ENCODE measurements at places on chromosomes 7 and 10. TPM values are rescaled to one million over a fixed set of nuclear protein-coding genes. Genes with fewer than 3 reads are reported as not detected.
A peak's percentile ranks its signal among the peaks of the same experiment; 100 is the strongest.

Gene DUSP5
- total RNA-seq = 26.1 TPM

Gene PNLIPRP2
- total RNA-seq = not detected

Gene SPDYE11
- total RNA-seq = not detected

DNA sequence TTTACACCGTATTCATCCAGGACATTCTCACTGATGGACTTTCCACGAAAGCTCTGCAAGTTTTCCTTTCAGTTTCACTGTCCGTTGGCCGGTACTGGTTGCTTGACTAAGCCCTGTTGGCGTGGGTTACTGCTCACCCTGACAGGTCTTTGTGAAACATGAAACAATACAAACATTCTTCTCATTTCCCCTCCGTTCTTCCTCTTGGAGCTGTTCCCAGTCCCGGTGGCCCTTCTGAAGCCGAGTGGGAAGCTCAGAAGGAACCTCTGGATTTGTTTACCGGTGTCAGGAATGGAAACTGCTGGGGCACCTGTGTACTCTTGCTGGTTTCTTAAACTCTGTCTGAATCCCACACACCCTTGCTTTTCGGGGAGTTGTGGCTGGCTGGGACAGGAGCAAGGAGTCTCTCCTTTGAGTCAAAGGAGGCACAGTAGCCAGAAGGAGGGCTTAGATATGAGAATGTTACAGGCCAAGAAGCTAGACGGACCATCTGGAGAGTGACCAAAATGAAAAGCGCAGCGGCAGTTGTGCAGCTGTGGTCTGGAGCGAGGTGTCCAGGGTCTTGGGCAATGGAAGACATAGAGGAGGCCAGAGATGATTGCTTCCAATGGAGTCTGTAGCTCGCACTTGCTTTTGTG is 45.7 kb downstream of the LYZL2 start:
- H3K4me3 ChIP-seq = peak overlapping the region; percentile 67
- peak overlapping the region; percentile 31 for H3K27ac ChIP-seq
- no peaks in the 10 kb centered on the region for H3K27me3 ChIP-seq
- H3K4me1 ChIP-seq = peaks cover 49% of the 10 kb centered on the region

- no peaks in the 10 kb centered on the region for H3K4me1 ChIP-seq
- peaks cover 57% of the 10 kb centered on the region for H3K36me3 ChIP-seq
- no peak overlapping the region for H3K27ac ChIP-seq
- no peak overlapping the region for H3K4me3 ChIP-seq
- no peak for DNase-seq
- H3K27me3 ChIP-seq = no peaks in the 10 kb centered on the region
Observed at GRCh38 chr7:67105377-67105776, 108.7 kb downstream of the TYW1 start.

- no peaks in the 10 kb centered on the region for H3K4me1 ChIP-seq
- H3K27me3 ChIP-seq = no peaks in the 10 kb centered on the region
- no peak overlapping the region for H3K27ac ChIP-seq
- H3K4me3 ChIP-seq = no peak overlapping the region
- DNase-seq = no peak
Observed at GRCh38 chr10:63767138-63767801, 246.1 kb downstream of the REEP3 start.

DNA sequence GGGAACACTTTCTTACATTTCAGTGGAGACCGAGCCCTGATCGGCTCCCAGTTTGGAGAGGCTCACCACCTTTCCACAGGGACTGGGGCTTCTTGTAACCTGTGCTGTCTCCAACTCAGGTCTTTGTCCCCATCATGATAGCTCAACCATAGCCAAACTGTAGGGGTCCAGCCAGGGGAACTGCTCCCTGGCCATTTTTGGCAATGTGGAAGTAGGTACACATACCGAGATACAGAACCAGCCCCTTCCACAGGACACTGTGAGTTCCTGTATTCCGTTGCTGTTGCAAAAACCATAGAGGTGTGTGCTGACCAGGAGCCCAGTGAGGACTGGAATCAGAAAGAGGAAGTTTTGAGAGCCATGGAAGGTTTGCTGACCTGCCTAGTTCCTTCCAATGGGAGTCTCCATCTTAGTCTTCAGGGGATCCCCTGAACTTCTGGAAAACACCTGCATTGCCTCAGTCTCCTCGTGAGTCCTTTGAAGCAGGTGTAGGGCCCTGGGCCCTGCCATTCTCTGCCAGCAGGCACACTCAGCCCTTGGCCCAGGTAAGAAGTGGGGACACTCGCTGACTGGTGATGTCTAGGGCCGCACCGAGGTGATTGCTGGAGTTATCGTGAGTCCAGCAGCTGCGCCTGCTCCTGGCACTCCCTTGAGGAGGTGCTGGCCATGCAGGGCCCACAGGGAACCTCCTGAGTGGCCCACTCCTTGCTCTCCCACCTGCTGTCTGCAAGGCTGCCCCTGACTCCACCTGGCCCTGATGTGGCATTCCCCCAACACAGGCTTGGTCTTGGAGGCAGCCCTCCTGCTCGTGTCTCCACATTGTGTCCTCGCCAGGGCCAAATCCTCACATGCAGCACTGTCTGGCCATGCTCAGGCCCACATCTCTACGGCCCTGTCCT is 11.2 kb downstream of the WDFY4 start:
- peaks cover 98% of the 10 kb centered on the region for H3K4me1 ChIP-seq
- no peak for DNase-seq
- H3K4me3 ChIP-seq = peak overlapping the region; percentile 28
- H3K27ac ChIP-seq = peak overlapping the region; percentile 82
- H3K27me3 ChIP-seq = no peaks in the 10 kb centered on the region
- H3K36me3 ChIP-seq = peaks cover 89% of the 10 kb centered on the region

DNA sequence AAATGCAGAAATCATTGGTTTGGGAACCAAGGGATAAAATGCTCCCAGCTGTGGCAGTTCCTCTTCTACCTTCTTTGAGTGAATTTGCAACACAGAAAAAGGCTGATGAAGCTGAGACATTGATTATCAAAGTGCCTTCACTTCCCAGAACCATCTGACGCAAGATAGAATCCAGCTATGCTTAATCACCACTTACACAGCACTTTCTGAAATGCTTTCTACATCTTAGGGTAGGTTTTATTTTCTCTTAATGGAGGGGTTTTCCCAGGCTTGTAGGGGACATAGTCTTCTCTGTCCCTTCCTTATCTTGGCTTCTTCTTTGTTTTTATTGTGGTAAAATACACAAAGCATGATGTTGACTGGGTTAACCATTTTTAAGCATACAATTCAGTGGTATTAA is 332.6 kb upstream of the ZNF32 start:
- H3K27ac ChIP-seq = no peak overlapping the region
- no peaks in the 10 kb centered on the region for H3K27me3 ChIP-seq
- H3K4me3 ChIP-seq = no peak overlapping the region
- H3K36me3 ChIP-seq = no peaks in the 10 kb centered on the region

DNA sequence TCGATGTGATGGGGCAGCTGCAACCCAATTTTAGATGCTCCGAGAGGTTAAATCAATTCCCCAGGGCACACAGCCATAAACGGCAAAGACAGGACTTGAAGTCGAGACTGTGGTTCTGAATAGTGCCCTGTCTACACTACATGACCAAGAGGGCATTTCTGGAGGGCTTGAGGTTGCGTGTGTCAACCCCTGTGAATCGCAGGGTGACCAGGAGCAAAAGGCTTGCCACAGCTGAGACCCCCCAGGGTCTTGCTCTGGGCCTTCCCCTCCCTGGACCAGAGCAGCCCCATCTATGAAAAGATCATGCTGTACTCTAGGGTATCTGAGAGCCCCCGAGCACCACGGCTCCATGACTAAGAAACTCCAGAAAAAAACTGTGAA is 26.8 kb upstream of the RASGEF1A start:
- H3K4me3 ChIP-seq = no peak overlapping the region
- H3K27me3 ChIP-seq = peaks cover 8% of the 10 kb centered on the region
- peaks cover 6% of the 10 kb centered on the region for H3K4me1 ChIP-seq

GRCh38 chr7:5673125-5673524 is 108.3 kb downstream of the RNF216 start:
- no peaks in the 10 kb centered on the region for H3K27me3 ChIP-seq
- no peak for DNase-seq
- no peak overlapping the region for H3K4me3 ChIP-seq
- H3K4me1 ChIP-seq = peaks cover 22% of the 10 kb centered on the region
- H3K27ac ChIP-seq = no peak overlapping the region
- peaks cover 36% of the 10 kb centered on the region for H3K36me3 ChIP-seq

GRCh38 chr7:138164804-138165203 is 88.5 kb downstream of the AKR1D1 start:
- no peak overlapping the region for H3K4me3 ChIP-seq
- H3K36me3 ChIP-seq = no peaks in the 10 kb centered on the region
- no peaks in the 10 kb centered on the region for H3K4me1 ChIP-seq
- H3K27me3 ChIP-seq = peaks cover 9% of the 10 kb centered on the region
- H3K27ac ChIP-seq = no peak overlapping the region
- DNase-seq = no peak

- no peaks in the 10 kb centered on the region for H3K27me3 ChIP-seq
- no peaks in the 10 kb centered on the region for H3K36me3 ChIP-seq
- H3K4me3 ChIP-seq = no peak overlapping the region
- no peaks in the 10 kb centered on the region for H3K4me1 ChIP-seq
Observed at GRCh38 chr7:132246591-132246990, 329.7 kb downstream of the PLXNA4 start.

DNA sequence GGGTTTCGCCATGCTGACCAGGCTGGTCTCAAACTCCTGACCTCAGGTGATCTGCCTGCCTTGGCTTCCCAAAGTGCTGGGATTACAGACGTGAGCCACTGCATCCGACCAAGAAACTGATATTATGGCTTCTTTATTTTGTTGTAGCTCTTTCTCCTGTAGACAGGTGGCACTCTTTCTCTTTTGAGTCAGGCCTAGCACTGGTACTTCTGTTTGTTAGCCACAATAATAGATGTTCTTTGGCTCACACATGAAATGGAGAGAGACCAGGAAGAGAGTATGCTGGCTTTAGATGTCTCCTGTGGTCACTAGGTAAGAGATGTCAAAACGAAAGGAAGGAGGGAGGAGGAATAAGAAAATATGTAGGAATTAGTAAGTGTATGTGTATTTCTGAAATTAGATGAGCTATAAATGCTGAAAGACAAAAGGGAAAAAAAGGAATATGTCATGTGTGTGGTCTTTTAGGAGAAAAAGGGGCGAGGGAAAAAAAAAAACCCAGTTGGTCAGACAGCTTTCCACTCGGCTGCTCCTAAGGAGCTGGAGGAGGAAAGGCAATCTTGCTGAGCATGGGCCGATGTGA is 78.7 kb downstream of the CLEC2L start:
- no peak for DNase-seq
- no peaks in the 10 kb centered on the region for H3K27me3 ChIP-seq
- H3K4me3 ChIP-seq = no peak overlapping the region
- H3K4me1 ChIP-seq = no peaks in the 10 kb centered on the region

GRCh38 chr10:43402880-43403452 is 6.0 kb downstream of the HNRNPF start:
- no peak overlapping the region for H3K27ac ChIP-seq
- H3K4me3 ChIP-seq = peak overlapping the region; percentile 52
- peaks cover 86% of the 10 kb centered on the region for H3K4me1 ChIP-seq
- no peak for DNase-seq
- H3K36me3 ChIP-seq = peaks cover 51% of the 10 kb centered on the region
- H3K27me3 ChIP-seq = no peaks in the 10 kb centered on the region

DNA sequence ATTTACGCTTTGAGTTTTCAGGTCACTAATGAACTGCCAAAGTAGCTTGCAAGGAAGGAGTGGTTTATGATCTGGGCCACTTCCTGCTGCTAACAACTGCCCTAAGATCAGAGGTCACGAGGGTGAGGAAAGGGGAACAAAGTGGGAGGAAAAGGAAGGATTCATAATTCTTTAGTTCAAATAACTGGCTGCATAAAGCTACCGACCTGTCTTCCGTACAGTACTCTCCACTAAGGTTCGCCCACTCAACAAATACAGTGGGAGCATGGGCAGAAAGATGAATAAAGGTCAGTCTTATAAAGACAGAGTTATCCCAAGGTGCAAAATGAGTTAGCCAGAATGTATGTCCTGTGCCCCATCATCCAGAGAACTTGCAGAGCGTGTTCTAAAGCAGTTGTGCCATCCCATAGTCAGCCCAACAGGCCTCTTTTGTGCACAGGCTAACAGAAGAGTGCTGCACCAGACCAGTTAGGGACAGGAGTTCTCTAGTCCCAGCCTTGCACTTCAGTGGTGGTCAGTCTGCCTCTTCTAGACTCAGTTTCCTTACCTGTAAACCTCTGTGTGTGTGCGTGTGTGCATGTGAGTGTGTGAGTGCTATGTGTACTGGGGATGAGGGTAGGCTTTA is 65.9 kb downstream of the CREB3L2 start:
- H3K36me3 ChIP-seq = no peaks in the 10 kb centered on the region
- peaks cover 40% of the 10 kb centered on the region for H3K4me1 ChIP-seq
- H3K27ac ChIP-seq = peak overlapping the region; percentile 51

Gene GJD4
- total RNA-seq = not detected

GRCh38 chr10:73857446-73857845 is 16.9 kb downstream of the CAMK2G start:
- peaks cover 58% of the 10 kb centered on the region for H3K36me3 ChIP-seq
- H3K4me1 ChIP-seq = peaks cover 5% of the 10 kb centered on the region
- DNase-seq = no peak
- no peaks in the 10 kb centered on the region for H3K27me3 ChIP-seq
- H3K27ac ChIP-seq = no peak overlapping the region

GRCh38 chr7:114409750-114410149 is 4.9 kb upstream of the FOXP2 start:
- no peak overlapping the region for H3K4me3 ChIP-seq
- H3K4me1 ChIP-seq = no peaks in the 10 kb centered on the region
- no peak overlapping the region for H3K27ac ChIP-seq
- no peaks in the 10 kb centered on the region for H3K36me3 ChIP-seq
- H3K27me3 ChIP-seq = no peaks in the 10 kb centered on the region
- no peak for DNase-seq

- no peak overlapping the region for H3K4me3 ChIP-seq
- H3K36me3 ChIP-seq = no peaks in the 10 kb centered on the region
- H3K27me3 ChIP-seq = peaks cover 6% of the 10 kb centered on the region
- no peak overlapping the region for H3K27ac ChIP-seq
Observed at GRCh38 chr7:95534796-95535195, 49.1 kb downstream of the ASB4 start.

GRCh38 chr10:127534496-127534895 is 14.6 kb upstream of the NPS start:
- no peaks in the 10 kb centered on the region for H3K4me1 ChIP-seq
- H3K27me3 ChIP-seq = no peaks in the 10 kb centered on the region
- no peak for DNase-seq
- H3K36me3 ChIP-seq = no peaks in the 10 kb centered on the region
- no peak overlapping the region for H3K4me3 ChIP-seq

DNA sequence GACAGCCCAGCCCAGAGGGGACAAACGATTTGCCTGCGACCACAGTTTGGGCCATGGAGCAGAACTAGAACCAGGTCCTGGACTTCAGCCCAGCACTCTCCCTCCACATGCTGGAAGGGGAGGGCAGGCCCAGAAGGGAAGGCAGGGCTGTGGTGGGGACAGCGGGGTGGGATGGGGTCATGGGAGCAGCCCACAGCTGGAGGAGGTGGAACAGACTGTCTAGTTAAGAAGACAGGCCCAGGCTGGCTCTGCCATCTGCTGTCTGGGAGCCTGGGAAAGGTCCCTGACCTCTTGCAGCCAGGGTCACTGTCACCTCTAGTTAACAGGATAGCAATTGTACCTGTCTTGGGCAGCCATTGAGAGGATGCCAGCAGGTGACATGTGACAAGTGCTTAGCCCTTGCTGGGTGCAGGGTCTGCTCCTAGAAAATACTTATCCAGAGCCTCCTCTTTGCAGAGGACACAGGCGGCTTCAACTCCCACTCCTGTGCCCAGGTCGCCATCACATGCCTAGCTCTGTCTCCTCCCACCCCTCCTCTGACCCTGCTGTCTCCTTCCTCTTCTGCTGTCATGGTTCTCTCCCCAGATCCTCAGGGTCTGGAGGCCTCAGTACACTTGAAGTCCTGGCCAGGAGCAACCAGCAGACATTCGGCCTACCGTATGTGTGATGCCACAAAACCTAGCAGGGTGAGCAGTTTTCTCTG is 37.0 kb upstream of the CHST15 start:
- peaks cover 3% of the 10 kb centered on the region for H3K4me1 ChIP-seq
- H3K27me3 ChIP-seq = no peaks in the 10 kb centered on the region
- H3K36me3 ChIP-seq = no peaks in the 10 kb centered on the region
- DNase-seq = no peak

Gene COL26A1
- not detected for total RNA-seq

Measured in activated B cell treated with CpG ODN at 0.5 μM for 24 hours (primary cell).